ENCODE measurements at places on chromosomes 16 and 17.

DNA sequence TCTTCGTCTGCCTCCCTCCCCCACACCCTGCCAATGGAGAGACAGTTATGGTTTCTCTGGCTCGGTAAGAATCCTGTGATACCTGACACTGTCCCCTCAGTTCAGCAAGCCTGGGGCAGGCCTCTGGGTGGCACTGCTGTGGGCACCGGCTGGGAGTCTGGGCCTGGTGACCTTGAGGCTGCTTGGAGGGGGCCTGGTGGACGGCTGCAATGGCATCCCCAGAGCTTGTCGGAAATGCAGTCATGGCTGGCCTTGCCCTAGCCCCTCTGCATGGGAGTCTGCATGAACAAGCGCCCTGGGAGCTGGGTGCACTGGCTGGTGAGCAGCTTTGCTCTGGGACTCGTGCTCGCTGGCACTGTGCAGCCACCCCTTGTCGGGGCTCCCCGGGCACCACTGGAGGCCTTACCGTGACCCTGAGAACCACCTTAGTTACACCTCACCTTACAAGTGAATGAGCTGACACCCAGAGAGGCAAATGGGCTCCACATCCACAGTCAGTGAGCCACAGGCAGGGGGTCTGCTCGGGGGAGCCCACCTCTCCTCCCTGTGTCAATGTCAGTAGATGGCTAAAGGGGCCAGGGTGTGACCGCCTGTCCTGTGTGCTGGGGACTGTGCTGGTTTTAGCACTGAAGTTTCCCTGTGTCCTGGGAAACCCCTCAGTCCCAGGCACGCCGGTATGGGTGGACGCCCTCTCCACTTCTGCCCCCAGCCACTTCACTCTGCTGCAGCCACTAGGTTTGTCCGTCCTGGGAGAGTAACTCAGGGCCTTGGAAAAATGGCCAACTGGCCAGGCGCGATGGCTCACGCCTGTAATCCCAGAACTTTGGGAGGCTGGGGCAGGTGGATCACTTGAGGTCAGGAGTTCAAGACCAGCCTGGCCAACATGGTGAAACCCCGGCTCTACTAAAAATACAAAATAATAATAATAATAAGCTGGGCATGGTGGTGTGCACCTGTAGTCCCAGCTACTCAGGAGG, 1.4 kb downstream of the LGALS3BP start:
- no peak for DNase-seq

DNA sequence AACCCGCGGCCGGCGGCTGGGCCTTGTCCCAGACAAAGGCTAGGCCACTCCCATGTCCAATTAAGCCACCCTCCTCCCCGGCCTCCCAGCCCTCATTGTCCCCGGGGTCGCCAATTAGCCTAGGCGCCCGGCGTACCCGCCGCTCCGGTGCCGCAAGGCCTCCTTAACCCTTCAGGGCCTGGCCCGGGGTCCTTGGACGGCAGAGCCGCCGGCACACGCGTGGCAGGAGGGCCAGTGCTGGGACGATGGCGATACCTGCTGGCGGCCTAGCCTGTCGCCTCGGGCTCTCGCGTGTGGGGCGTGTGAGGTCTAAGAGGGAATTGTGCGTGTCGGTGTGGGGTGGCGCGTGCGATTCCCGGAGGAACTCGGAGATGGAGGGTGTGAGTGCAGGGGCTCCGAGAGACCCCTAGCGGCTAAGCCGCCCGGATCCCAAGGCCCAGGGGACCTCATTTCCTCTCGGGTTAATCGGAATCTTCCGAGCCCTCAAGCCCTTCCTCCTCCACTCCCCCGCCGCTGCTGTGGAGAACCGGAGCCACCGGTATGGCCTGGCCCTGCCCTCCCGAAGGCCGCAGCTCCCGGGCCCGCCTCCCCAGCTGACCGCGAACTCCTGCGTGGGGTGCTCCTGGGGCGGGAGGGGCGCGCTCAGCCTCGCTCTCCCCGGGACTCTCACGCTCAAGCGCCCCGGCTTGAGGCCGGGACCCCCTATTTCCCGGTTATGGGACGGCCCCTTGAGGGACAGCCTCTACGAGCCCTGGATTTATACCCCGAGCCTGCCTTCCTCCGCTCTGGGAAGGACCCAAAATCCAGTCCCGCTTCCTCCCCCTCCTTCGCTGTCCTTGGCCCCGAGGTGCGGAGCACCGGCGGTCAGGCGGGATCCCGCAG, 11.9 kb downstream of the TBX2 start:
- DNase-seq, result no peak

- no peak for DNase-seq
Measured at GRCh38 chr17:49210158-49211029, at the start of the genes ABI3 and GNGT2. ABI3 (plus strand) TSS chr17:49210707; CDS start chr17:49210725, 18 bp downstream. GNGT2 (minus strand) TSS chr17:49210574; CDS start chr17:49207422, 3,152 bp downstream.

DNA sequence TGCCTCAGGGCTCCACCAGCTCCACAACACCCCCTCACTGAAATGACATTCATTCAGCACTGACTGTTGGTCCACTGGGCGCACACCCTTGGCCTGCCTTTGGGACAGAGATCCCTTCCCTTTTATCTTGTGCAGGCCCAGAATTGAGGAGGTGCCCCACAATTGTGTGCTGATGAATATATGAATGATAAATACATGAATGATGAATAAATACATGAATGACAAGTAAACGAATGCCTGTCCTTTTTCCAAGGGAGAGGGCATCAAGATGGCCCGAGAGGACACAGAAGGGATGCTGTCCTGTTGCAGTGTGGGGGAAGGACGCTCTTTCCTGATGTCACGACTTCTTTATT, 5.7 kb downstream of the CCR7 start:
- DNase-seq, result no peak

DNA sequence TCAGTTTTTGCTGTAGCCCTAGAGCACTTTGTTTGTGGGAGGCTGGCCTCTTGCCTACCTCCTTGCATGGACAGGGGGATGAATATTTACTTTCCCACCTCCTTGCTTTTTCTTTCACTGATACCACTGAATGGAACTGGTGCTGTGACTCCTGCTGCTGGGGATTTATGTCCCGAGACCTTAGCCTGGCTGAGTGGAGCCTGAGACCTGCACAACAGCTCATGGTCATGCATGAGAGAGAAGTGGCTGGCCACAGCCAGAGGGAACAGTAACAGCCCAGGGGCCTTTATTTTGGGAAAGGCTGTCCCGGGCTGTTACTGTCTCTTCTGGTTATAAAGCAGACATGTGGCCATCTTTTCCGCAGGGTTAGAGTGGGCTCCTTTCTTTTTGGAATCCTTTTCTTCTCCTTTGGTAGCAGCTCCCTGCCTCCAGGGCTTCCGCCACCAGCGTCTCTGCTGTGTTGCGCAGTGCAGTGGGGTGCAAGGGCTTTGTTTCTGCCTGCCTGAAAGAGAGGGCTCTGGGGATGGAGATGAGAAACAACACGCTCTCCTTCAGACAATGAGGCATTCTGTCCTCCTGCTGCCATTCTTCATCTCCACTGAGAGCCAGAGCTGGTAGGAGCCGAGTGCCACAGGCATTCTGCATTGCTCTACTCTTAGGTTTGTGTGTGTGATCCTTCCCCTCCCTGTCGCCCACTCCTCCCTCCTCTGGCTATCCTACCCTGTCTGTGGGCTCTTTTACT, 14.5 kb downstream of the SNX11 start:
- no peak for DNase-seq

DNA sequence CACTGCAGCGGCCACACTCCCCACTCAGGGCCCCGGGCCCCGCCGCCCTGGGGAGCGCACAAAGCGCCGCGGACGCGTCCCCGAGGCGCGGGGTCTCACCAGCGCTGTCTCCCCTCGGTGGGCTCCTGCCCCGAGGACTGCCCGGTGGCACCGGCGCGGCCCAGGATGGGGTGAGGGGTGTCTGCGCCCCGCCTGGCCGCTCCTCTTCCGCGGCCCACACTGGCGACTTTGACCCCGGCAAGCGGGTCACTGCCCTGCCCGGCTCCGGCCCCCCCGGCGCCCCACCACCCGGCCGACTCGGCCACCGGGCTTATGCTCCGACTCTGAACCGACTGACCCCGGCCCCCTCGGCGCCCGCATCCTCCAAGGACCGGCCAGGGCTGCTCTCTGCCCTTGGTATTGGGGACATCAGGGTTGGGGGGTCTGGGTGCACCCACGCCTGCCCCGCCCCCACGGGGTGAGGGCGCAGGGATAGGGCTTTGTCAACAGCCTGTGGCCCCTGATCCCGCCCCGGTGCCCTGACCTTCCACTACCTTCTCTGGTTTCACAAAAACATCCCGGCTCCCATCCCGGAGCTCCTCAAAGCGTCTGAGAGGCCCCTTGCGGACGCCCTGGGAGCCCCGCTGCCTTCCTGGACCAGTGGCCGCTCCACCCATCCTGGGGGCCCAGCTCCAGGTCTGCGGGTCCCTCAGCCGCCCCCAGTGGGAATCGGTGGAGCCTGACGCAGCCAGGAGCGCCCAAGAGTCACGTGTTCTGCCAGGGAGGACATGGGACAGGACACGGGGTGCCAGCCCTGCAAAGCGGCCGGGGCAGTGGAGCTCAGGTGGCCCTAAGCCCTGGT, 829 bp downstream of the GCGR start:
- DNase-seq, result no peak

DNA sequence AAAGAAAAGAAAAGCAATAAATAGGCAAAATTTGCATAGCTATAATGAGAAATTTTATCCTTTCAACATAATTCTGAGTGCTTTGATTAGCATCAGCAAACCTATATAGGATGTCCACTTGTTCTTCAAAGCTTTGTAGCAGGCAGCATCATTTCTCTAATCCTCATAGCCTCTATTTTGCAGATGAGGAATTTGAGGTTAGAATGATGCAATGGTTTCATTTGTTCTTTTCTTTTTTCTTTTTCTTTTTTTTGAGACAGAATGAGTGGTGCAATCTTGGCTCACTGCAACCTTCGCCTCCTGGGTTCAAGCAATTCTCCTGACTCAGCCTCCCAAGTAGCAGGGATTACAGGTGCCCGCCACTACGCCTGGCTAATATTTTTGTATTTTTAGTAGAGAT, 594.4 kb downstream of the TOX3 start:
- DNase-seq, result no peak

- DNase-seq, result no peak
Measured at GRCh38 chr17:72184805-72185204, 64.0 kb downstream of the SOX9 start.

- DNase-seq, result no peak
Measured at GRCh38 chr16:82895843-82896242, 269.1 kb downstream of the CDH13 start.

DNA sequence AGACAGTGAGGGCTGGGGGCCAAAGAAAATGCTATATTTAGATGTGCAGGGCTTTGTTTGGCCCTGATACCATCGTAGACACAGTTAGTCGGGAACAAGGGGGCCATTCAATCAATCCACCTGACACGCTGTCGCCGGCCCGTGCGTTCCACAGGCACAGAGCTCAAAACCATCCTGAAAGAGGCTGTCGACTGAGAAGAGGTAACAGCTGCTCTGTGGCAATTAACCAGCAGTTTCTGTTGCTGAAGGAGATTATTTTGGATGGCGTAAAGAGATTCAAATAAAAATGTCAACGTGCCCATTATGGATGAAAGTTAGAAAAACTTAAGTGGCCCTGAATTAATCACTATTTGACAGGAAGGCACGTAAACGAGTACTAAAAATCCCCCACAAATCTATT, 276.2 kb upstream of the IRX5 start:
- DNase-seq, result no peak

- no peak for DNase-seq
Measured at GRCh38 chr16:66523861-66524354, 26.0 kb downstream of the TK2 start.

- no peak for DNase-seq
Measured at GRCh38 chr16:54240271-54241129, 46.1 kb downstream of the IRX3 start.

GRCh38 chr16:23920899-23921298, 85.1 kb downstream of the PRKCB start:
- DNase-seq, result no peak

DNA sequence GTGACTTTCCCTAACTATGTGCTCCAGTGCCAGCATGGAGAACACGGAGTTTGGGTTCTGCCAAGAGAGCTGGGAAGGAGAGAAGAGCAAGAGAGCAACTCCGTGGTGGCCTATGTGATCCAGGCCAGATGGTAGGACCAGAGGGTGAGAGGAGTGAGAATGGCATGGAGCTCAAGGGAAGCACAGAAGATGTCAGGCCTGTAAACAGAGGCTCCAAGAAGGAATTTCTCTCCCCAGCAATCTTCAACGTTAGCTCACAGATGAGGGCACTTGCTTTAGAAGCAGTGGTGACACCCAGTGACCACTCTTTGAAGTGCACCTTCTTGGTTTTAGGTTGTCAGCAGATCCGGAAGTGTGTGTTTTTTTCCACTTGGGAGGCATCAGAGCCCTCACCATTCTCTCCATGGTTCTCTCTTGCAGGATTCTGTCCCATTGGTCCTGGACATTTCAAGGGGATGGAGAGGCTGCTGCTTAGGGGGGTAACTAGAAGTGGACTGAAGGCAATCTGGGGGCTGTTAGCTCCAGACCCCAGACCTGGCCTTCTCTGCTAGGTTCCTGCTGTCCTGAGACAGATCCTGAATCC, 18.1 kb upstream of the TMEM98 start:
- peak; percentile 19 for DNase-seq

GRCh38 chr17:72117535-72118334, 3.1 kb upstream of the SOX9 start:
- no peak for DNase-seq

GRCh38 chr16:56915336-56916119, 16.4 kb upstream of the HERPUD1 start:
- no peak for DNase-seq

DNA sequence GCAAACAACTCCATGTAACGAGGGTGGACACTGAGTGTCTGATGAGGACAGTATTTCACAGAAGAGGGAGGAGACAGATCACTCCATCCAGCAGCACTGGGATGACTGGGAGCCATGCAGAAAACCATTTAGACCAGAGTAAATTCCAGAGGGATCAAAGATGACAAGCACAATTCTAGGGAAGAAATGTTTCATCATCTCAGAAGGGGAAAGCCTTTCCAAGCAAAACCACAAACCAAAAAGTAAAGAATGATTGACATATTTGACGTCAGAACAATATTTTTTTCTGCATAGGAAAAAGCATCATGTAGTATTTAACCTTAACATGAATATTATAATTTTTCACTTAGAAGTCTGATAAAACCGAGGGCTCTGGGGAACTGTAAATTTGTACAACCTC, 4.8 kb downstream of the DNASE1 start:
- no peak for DNase-seq

- DNase-seq, result no peak
Measured at GRCh38 chr17:61230972-61231820, 168.4 kb upstream of the TBX2 start.

GRCh38 chr16:53741546-53741945, 37.6 kb downstream of the FTO start:
- no peak for DNase-seq

- peak; percentile 96 for DNase-seq
Measured at GRCh38 chr16:81730090-81731051, 48.7 kb upstream of the PLCG2 start.

DNA sequence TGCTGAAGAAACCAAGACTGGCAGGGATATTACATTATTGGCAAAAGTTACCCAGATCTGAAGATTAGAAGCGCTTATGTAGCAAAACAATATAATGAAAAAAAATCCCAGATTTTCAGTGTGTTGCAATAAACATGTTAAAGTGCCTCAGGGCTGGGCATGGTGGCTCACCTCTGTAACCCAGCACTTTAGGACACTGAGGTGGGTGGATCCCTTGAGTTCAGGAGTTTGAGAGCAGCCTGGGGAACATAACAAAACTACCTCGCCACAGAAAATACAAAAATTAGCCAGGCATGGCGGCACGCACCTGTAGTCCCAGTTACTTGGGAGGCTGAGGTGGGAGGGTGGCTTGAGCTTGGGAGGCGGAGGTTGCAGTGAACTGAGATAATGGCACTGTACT, 6.8 kb downstream of the ZNF207 start:
- DNase-seq, result no peak

GRCh38 chr16:78122774-78123315, 23.4 kb downstream of the WWOX start:
- DNase-seq, result no peak

GRCh38 chr17:14014657-14015056, 54.6 kb upstream of the COX10 start:
- no peak for DNase-seq

All from NCI-H2107 (cell line).